Activated effector memory CD4-positive, alpha-beta T cell treated with Interleukin-2 at 50 U/mL for 16 hours (primary cell): ENCODE measurements at places on chromosomes 12 and 14.

GRCh38 chr12:41074473-41074769, 113.7 kb upstream of the PDZRN4 start:
- no peak for DNase-seq

- DNase-seq = no peak
Measured at GRCh38 chr14:51933191-51933590, 56.2 kb upstream of the RTRAF start.

GRCh38 chr14:32044454-32044853, 32.6 kb upstream of the ARHGAP5 start:
- DNase-seq = no peak

- DNase-seq = no peak
Measured at GRCh38 chr12:46126050-46126727, 135.8 kb upstream of the SCAF11 start.

- DNase-seq = no peak
Measured at GRCh38 chr14:73903028-73903427, 16.4 kb downstream of the ZNF410 start.

DNA sequence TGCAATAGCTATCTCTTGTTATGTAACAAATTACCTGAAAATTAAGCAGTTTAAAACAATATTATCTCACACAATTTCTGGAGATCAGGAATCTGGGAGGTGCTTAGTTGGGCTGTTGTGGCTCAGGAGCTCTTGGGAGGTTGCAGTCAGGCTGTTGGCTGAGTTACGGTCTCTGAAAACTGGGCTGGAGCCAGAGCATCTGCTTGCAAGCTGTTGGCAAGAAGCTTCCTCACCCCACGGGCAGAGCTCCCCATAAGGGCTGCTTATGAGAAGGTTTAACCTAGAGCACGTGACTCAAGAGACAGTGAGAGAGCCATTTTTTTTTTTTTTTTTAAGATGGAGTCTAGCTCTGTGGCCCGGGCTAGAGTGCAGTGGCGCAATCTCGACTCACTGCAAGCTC, 346.8 kb downstream of the ATP23 start:
- no peak for DNase-seq
